ENCODE measurements at places on chromosomes 7 and 10. TPM values are rescaled to one million over a fixed set of nuclear protein-coding genes. Genes with fewer than 3 reads are reported as not detected.

The IFIT1 gene
- 0.25 TPM for total RNA-seq

The PITRM1 gene
- total RNA-seq: 128 TPM

The ERLIN1 gene
- 22.1 TPM for total RNA-seq

The STEAP4 gene
- total RNA-seq: not detected

The IDE gene
- total RNA-seq: 44.1 TPM

The CUZD1 gene
- total RNA-seq: 2.9 TPM

The SERPINE1 gene
- 0.19 TPM for total RNA-seq

The CHST15 gene
- total RNA-seq: not detected

The IL15RA gene
- total RNA-seq: 31.4 TPM

The CASTOR2 gene
- 4.9 TPM for total RNA-seq

The GATA3 gene
- total RNA-seq: 32.9 TPM

The HOGA1 gene
- total RNA-seq: not detected

The ACHE gene
- 0.23 TPM for total RNA-seq

The VIPR2 gene
- 0.08 TPM for total RNA-seq

The SEM1 gene
- total RNA-seq: 49.2 TPM

The GPR26 gene
- not detected for total RNA-seq

The LSM8 gene
- 43.9 TPM for total RNA-seq

The AKR1C4 gene
- not detected for total RNA-seq

The TRIM74 gene
- 0.17 TPM for total RNA-seq

The ZNF467 gene
- total RNA-seq: not detected

The CNNM1 gene
- 0.38 TPM for total RNA-seq

The ODAD2 gene
- 0.23 TPM for total RNA-seq

The CALHM3 gene
- total RNA-seq: 0.10 TPM

The MALRD1 gene
- not detected for total RNA-seq

The FGFR2 gene
- not detected for total RNA-seq

The SDK1 gene
- total RNA-seq: 0.15 TPM

The DRGX gene
- total RNA-seq: not detected

The HIF1AN gene
- 41.7 TPM for total RNA-seq

The TMEM178B gene
- total RNA-seq: 0.75 TPM
